ENCODE measurements at places on chromosomes 3 and 15.

GRCh38 chr3:157956850-157957249, 149.4 kb downstream of the SHOX2 start:
- DNase-seq: no peak

- DNase-seq: no peak
Measured at GRCh38 chr3:131503320-131503635, 507 bp upstream of the MRPL3 start.

GRCh38 chr3:7567160-7567559, 706.2 kb downstream of the GRM7 start:
- no peak for DNase-seq

DNA sequence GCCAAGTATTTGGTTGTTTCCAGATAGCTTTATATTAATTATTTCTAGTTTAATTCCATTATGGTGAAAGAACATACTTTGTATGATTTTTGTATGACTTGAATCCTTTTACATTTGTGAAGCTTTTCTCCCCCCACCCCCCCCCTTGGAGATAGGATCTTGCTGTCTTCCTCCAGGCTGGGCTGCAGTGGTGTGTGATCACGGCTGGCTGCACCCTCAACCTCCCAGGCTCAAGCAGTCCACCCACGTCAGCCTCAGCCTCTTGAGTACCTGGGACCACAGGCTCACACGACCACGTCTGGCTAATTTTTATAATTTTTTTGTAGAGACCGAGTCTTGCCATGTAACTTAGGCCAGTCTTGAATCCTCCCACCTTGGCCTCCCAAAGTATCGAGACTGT, 29.5 kb downstream of the ARL8B start:
- no peak for DNase-seq

DNA sequence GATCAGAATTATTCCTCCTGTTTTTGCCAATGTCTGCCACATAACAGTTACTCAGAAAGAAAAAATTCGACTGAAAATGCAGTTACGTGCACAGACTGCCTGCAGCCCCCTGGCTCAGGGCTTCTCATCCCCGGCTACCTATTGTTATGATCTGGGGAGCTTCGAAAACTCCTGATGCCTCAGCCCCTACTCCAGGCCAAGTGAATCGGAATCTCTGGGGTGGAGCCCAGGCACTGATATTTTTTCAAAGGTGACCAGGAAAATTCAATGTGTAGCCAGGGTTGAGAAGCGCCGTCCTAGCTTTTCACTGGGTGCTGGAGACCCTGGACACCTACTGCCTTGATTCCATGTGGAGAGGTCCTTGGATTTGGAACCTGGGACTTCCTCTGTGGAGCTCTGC, 8.5 kb downstream of the ADAMTS17 start:
- DNase-seq: no peak

DNA sequence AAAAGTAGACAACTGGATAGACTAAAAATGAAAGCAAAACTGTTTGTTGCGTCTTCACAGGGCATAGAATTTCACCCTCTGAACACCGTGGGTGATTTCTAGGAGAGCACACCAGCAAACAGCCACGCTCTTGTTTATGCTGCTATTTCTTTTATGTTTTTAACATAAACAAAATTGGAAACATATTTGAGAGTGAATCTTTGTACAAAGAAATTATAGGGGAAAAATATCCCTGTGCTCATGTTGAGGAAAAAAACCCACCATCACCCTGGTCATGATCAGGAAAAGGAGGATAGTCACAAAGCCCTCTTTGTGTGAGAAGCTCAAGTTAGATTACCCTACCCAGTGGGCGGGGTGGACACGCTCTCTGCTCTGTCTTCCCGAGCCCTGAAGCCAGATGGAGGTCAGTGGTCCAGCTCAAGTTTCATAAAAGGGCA, 313.3 kb downstream of the SATB1 start:
- no peak for DNase-seq
